NCI-H524 (cell line): ENCODE measurements at places on chromosomes 16 and 17.

GRCh38 chr16:86519649-86520316, 9.5 kb downstream of the FOXF1 start:
- peak; percentile 66 for DNase-seq

GRCh38 chr17:28615260-28615940, 1.4 kb upstream of the RSKR start:
- no peak for DNase-seq

GRCh38 chr16:30570636-30571444, 674 bp downstream of the ZNF688 start:
- peak; percentile 18 for DNase-seq

- DNase-seq: no peak
These were observed 19.3 kb downstream of the MFSD11 start for GRCh38 chr17:76757256-76757655.

DNA sequence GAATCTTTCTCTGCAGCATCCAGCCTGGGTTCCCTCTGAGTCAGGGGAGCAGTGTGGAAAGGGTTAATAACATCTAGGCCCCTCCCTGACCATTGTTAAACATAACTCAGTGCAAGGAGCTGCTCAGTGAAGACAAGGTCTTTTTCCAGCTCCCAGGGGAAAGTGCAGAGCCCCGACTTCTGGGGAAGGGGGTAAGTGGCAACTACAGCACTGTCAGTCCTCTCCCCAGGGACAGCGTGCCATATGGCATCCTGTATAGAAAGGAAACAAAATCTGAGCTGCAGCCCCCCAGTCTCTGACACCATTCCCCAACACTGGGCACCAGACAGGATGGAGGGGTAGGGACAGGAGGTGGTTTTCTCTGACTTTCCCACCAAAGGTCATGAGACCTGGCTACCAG, 7.8 kb downstream of the MRPL27 start:
- DNase-seq: peak; percentile 79

- DNase-seq: no peak
These were observed 35.3 kb upstream of the HELZ start for GRCh38 chr17:67280279-67280678.

DNA sequence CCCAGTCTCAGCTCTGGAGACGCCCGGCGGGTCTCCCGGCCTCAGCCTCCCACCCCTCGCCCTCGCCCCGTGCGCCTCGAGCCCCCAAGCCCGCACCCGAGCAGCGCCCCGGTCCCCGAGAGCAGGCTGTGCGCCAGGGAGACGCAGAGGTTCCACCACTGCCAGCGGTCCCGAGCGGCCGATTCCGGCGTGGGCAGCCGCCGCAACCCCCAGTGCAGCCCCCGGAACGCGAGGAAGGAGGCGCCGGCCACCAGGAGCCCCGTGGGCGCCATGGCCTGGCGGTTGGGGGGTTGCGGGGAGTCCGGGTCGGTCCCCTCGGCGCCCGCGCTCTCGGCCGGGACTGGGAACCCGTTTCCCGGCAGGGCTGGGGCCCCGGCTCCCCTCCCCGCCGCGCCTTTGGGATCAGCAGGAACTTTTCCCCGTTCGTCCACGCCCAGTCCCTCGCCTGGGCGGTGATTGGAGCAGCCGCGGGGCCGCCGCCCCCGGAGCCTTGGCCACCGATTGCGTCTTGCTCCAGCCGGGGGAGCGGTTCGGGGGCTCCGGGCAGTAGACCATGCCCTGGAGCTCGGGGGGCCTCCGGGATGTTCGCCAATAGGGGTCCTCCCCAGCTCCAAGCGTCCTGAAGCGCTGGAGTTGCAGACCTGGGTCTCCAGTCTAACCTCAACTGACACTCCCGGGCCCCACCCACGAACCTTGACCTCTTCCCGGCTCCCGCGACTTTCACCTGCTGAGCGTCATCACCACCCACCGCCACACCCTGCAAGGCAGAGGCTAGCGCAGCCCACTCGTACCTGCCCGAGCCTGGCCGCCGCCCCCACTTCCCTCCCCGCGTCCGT, at the start of gene TLCD2:
TSS of gene TLCD2 (minus strand) at position 407 of the 836 bp plus-strand sequence. CDS start at position 272, 135 bp downstream.
- DNase-seq: peak; percentile 19

GRCh38 chr17:47670064-47670463, 20.3 kb downstream of the KPNB1 start:
- no peak for DNase-seq

- DNase-seq: no peak
These were observed 78.0 kb upstream of the AMZ2 start for GRCh38 chr17:68169840-68170239.

GRCh38 chr17:76524598-76525512, 12.7 kb downstream of the CYGB start:
- DNase-seq: no peak

- DNase-seq: no peak
These were observed 8.7 kb upstream of the PYY start for GRCh38 chr17:43962479-43962878.

DNA sequence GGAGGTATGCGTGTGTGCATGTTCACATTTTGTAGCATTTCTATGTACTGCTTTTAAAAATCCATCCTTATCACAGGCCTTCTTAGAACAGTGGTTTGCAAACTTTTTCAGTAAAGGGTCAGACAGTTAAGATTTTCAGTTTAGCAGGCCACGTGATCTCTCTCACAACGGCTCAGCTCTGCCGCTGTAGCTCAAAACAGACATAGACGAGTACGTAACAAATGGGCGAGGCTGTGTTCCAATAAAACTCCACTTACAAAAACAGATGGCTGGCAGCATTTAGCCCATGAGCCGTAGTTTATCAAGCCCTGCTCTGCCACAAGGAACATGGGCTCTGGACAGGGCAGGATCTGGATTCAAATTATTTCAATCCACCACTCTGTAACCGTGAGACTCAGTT, 141.8 kb downstream of the XYLT1 start:
- peak; percentile 94 for DNase-seq

GRCh38 chr16:57273359-57273758, 11.1 kb downstream of the PLLP start:
- no peak for DNase-seq

- DNase-seq: peak; percentile 51
These were observed 37.6 kb downstream of the CTU2 start for GRCh38 chr16:88743693-88744576.
